ENCODE measurements at places on chromosomes 7 and 10.
A peak's percentile ranks its signal among the peaks of the same experiment; 100 is the strongest.

- DNase-seq: no peak
Observed at GRCh38 chr7:157280216-157280841, 56.5 kb upstream of the DNAJB6 start.

DNA sequence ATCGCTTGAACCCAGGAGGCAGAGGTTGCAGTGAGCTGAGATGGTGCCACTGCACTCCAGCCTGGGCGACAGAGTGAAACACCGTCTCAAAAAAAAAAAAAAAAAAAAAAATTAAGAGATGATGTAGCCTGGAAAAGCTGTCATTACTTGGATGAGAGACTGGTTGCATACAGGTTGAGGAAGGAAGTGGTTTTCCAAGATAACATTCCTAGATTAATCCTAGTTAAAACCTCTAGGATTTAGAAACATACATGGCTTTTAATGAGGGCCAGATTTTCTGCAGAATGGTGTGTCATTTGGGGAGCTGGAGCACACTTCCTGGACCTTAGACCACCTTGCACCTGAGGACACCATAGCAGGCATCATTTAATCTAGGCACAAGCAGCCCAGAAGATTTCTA lies 17.8 kb downstream of the VWA2 start:
- DNase-seq: no peak

DNA sequence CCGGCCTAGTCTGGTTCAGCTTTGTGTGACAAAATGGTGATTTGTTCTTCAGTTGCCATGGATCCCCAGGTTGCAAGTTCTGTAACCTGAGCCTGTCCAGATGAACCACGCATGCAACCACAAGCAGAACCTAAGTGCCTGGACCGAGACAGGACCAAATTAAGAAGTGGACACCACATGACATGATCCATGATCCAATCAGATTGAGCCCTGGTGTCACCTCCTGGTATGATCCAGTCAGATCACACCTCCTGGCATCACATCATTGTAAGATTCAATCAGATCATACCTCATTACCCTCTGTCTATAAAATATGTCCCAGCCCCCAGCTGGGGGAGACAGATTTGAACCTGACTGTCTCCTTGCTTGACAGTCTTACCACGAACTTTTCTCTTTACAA lies 70.0 kb downstream of the MALSU1 start:
- DNase-seq: no peak

DNA sequence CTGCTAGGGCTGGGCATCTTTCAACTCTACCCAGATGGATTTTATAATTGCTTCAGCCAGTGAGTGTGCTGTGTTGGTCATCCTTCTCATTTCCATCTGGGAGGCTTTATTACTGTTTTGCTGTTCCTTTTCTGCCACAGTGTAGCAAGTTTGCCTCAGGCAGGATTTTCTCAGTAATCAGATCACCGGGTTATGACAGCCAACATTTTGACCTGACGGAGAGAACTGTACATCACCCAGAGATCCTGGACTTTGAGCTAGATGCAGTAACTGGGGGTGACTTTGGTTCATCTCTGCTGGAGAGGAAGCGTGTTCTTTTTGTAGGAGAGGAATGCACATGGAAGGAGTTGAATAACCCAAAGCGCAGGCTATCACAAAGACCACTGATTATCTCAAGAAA lies 111.8 kb upstream of the AGR3 start:
- no peak for DNase-seq

- DNase-seq: no peak
Observed at GRCh38 chr10:33715303-33715975, 381.0 kb upstream of the NRP1 start.

- no peak for DNase-seq
Observed at GRCh38 chr7:130131964-130132875, 61.9 kb downstream of the KLHDC10 start.

- no peak for DNase-seq
Observed at GRCh38 chr10:98611436-98611835, 164.7 kb upstream of the HPS1 start.

DNA sequence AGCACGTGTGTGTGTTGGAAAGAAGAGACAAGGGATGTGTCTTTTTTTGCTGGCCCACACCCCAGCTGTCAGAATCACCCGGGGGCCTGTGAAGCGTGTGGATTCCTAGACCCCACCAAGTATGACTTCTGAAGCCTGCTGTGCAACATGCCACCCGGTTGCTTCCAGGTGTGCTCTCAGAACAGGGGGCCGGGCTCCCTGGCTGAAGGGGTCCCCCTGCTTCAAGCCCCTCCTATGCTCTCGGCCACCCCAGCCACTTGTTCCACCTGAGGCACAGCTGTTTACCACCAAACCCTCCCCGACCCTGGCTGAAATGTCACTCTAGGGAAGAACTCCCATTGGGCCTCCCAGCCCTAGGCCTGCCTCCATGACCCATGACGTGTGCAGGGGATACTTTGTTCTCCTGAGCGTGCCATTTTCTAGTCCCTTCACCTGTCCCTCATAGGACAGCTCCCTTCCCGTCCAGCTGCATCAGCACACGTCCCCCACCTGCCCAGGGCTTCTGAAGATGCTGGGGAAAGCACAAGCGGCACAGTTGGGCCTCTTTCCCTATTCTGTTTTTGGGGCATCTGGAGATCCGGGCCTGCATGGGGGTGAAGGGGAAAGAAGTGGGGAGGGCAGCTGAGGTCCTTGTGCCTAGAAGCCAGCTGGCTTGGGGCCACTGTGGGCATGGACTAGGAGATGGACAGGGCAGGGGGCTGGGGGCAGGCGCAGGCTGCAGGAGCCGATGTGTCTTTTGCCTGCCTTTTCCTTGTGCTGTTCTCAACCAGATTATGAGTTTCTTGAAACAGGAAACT lies 33.3 kb downstream of the CRHR2 start:
- DNase-seq: no peak

DNA sequence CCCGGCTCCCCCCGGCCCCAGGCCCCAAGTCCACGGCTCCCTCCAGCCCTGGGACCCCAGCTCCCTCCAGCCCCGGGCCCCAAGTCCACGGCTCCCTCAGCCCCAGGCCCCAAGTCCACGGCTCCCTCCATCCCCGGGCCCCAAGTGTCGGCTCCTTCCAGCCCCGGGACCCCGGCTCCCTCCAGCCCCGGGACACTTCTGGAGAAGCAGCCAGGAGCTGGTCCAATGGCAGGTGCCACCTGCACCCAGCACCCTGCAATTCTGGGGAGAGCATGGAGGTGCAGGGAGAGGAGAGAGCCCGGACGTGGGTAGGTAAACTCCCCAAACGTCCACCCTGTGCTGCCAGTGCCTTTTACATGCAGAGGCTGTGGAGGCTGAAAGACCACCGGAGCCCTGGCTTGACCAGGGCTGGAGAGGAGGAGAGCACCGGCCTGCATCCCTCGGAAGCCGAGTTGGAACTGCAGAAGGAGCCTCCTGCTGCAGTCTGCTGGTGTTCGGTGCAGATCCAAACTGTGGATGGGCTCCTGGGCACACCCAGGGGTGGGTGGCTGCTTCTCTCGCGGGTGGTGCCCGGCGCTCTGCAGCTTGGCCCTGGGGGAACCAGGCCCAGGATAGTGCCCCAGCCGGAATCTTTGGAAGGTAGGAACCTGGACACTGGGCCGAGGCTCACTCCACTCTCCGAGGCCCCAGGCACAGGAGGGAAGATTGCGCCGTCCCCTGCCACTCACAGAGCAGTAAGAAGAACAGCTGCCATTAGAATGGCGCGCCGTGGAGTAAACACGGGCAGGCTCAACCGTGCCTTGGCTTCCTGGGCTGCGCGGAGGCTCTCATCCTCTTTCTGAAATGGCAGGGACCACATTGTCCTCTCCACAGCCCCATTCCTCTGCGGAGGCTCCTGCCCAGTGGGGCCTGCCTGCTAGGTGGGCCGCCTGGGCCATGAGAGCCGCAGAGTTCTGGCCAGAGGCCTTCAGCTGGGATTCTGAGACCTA lies 14.7 kb downstream of the SHH start:
- DNase-seq: no peak

DNA sequence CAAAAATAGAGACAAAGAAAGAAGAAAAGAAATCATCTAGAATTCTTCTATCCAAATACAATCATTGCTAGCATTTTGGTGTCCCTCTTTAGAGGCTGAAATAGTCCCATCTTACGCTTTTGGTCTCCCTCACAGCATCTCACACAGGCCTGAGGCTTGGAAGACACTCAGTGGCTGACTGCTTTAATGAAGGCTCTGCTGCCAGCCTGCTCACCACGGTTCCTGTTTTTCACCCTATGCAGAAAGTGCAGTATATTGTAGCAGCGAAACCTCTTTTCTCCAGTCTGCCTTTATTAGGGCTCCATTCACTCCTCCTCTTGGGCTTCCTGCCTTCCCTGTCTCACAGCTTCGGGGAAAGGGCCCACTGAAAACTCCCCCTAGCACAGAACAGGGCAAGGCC lies 102.2 kb downstream of the JCAD start:
- no peak for DNase-seq

DNA sequence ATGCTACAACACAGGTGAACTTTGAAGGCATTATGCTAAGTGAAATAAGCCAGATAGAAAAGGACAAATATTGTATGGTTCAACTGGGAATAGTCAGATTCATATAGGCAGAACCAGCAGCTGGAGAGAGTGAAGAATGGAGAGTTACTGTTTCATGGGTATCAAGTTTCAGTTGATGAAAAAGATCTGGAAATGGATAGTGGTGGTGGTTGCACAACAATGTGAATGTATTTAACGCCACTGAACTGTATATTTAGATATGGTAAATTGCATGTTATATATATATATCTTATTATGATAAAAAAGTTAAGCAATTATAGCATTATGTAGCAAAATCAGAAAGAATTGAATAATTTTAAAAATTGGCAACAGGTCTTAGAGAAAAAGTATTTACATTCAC lies 3.9 kb downstream of the LMBR1 start:
- DNase-seq: peak; percentile 54

GRCh38 chr7:44057849-44058758 lies 7.3 kb downstream of the PGAM2 start:
- no peak for DNase-seq

DNA sequence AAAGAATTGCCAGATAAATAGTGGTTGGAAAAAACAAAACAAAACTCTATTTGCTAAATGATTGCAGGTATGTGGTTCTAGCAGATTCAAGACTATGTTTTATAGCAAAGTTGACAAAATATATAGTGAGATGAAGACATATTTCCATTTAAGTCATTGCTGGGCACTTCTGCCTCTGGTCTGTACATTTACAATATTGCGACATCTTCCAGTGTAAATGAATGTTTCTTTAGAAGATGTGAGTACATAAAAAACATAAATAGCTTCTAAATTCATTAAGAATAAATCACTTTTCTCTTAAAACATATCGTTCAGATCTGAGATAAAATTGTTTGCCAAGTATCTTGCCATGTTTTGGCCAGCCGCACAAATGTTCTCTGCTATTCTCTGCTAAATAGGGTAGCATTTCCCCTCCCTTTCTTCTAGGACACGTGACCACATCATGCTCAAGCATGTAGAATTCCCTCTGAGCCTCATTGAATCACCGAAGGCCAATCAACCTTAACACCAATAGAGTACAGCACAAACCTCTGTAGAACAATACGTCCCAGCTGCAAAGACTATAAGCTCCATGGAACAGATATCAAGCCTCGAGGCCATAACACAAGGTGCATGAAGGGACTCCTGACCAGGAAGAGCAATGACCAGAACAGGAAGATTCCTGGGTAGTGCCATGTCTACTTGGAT lies 1173.3 kb downstream of the GATA3 start:
- DNase-seq: no peak

- peak; percentile 91 for DNase-seq
Observed at GRCh38 chr7:45882465-45882810, 5.8 kb upstream of the IGFBP1 start.

GRCh38 chr7:55336540-55336939 lies 28.6 kb upstream of the LANCL2 start:
- no peak for DNase-seq

- DNase-seq: no peak
Observed at GRCh38 chr7:131546126-131546525, 10.3 kb downstream of the PODXL start.

GRCh38 chr10:114603948-114604347 lies 54.1 kb downstream of the ABLIM1 start:
- DNase-seq: no peak
